ENCODE measurements at places on chromosomes 7 and 10.

DNA sequence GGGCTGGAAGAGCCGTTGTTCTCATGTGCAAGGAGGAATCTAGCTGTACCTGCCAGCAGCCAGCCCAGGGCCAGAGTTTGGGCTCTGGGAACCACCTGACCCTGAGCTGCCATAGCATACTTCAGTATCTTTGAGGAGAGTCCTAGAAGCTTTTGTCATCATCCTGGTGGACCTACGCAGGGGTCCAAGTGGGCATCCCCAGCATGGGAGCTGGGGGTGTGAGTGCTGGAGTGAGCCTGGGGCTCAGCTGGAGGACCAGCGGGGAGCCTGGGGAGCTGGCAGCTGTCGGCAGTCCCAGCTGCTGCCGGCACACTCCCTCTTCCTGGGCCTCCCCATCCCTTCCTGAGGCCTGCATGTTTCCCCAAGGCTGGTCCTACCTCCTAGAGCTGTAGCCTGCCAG, 32.5 kb downstream of the C10orf105 start:
- DNase-seq: no peak

DNA sequence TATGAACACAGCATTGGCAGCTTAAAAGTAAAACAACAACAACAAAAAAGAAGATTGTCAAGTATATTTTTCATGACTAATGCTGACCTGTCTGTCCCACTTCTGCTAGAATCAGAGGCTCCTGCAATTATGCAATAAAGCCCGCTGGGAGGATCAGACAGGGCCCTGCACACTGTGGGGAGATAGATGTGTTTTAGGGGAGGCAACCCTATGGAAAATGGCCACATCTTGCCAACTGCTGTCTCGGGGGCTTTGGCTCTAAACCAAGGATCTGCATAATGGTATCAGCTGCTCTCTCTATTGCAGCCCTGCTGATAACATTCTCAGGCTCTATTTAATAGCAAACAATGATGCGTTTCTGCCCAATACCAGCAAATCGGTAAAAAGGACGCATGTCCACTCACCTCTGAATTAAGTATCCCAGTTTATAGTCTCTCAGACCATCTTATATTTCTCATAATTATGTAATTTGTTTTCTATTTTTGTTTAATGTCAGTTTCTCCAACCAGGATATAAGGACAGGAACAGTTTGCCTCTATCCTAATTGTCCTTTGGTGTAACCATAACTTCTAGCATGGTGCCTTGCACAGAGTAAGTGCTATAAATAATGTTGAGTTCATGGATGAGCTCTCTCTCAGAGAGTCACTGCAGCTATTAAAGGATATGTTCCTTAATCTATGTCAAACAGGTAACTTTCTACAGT, 15.3 kb upstream of the PRKAR2B start:
- DNase-seq: no peak

DNA sequence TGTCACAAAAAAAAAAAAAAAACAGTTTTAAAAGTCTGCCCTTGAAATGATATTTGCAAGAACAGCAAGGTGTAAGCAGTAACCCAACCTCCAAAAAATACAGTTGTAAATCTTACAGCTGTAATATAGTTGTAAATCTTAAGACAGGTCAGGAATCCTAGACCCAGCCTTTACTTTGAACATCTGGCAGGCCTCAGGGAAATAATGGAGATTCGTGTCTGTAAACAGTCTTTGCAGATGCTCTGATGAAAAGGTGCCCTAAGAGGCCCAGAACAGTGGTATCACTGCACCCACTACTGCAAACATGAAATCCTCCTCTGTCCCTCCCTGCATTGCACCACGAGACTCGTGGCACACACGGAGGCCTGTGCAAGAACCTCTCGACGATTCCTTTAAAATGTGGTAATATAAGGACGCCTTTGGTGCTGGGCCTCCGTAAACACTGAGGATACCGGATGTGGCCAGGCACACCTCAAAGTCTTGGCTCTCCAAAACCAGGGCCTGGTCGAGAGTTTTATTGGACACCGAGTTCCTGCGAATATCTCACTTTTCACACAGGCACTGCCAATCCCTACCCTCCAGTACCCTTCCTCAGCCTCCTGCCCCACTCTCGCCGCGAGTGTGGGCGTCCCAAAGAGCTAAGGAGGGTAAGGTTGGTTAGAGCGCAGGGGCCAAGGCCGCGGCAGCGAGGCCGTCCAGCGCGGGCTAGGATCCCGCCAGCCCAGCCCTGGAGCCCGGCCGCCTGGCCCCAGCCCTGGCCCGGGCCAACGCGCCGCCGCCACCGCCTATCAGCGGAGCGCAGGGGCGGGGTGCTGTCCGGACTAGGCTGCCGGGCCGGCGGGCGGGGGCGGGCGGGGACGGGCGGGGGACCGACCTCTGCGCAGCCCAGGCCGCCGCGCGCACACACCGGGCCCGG, at the start of gene REEP3:
REEP3 (plus strand) TSS at position 902 of the 916 bp plus-strand sequence. CDS start 145 bp downstream, outside the sequence.
- peak; percentile 23 for DNase-seq

DNA sequence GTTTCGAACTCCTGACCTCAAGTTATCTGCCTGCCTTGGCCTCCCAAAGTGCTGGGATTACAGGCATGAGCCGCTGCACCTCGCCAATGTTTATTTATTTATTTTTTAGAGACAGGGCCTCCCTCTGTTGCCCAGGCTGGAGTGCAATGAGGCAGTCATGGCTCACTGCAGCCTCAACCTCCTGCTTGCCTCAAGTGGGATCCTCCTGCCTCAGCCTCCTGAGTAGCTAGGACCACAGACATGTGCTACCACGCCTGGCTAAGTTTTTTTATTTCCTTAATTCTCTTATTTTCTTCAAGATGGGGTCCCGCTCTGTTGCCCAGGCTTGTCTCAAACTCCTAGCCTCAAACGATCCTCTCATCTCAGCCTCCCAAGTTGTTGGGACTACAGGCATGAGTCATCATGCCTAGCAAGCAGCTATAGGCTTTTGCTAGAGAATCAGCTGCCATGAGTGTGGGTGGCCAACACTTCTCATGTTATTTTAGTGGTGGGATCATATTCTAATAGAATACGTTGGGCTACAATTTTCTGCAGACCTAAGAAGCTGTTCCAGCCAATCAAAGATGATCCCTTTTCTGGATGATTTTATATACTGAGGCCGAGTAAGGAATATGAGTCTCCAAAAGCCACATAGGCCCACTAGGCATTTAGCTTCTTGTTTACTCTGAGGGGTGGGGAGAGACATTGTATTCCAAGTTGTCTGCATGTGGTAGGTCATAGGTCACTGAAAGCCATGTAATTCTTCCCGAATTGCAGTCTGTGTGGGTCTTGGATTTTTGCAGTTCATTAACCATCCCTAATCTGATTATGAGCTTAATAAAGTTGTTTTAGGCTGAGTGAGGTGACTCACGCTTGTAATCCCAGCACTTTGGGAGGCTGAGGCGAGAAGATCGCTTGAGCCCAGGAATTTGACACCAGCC, 7.6 kb upstream of the TMEM248 start:
- no peak for DNase-seq

DNA sequence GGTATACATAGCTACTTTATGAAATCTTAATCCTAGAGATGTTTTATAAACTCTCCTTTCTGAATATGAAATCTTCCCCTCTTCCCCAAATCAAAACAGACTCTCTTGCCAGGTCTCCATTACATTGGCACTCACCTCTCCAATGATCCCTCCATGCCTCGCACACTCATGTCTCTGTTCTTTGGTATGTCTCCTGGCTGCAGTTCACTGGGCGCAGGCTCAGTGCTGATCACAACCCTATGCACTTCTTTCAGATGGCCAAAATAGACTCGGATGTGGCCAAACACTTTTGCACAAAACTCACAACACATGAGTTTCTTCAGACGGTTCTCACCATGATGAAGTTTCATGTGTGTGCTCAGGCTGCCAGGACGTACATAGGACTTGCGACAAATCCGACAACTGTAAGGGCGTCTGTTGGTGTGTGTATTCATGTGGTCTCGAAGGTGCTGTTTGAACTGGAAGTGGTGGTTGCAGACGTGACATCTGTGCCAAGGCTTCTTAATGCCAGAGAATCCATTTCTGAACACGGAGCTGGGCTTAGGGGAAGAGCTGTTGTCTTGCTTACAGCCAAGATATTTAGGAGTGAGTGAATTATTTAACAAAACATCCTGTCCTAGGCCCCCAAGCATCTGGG, 183.2 kb downstream of the ZNF438 start:
- DNase-seq: no peak

DNA sequence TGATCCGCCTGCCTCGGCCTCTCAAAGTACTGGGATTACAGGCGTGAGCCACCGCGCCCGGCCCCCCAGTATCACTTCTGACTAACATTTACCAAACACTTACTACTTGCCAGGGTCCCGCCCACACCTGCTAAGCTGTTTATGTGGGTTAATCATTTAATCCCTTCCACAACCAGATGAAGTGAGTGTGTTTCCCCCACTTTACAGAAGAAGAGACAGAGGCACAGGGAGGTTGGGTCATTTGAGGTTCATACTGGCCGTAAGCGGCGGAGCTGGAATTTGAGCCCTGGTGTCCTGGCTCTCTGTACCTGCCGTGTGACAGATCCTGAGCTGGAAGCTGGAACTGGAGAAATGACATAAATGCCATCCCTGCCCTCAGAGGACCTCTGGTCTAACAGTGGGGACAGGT, 15.1 kb upstream of the VPS37D start:
- DNase-seq: no peak

DNA sequence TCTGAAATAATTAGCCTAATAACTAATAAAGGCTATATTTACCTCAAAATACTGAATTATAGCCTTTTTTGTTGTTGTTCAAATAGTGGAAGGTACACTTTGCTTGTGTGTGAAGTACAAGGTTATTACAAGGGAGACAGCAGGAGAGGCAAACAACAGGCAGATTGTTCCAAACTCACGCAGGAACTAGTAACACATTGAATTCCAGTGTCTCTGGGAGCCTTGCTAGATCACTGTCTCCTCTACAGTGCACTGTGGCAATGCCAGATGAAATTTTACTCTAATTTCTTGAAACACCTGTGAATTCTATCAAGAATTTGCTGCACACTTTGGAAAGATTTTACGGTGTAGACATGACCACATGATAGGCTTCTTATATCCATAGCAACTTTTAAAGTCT, 112.6 kb downstream of the MDFIC start:
- no peak for DNase-seq

GRCh38 chr10:73875139-73875475, 752 bp upstream of the CAMK2G start:
- DNase-seq: peak; percentile 25

DNA sequence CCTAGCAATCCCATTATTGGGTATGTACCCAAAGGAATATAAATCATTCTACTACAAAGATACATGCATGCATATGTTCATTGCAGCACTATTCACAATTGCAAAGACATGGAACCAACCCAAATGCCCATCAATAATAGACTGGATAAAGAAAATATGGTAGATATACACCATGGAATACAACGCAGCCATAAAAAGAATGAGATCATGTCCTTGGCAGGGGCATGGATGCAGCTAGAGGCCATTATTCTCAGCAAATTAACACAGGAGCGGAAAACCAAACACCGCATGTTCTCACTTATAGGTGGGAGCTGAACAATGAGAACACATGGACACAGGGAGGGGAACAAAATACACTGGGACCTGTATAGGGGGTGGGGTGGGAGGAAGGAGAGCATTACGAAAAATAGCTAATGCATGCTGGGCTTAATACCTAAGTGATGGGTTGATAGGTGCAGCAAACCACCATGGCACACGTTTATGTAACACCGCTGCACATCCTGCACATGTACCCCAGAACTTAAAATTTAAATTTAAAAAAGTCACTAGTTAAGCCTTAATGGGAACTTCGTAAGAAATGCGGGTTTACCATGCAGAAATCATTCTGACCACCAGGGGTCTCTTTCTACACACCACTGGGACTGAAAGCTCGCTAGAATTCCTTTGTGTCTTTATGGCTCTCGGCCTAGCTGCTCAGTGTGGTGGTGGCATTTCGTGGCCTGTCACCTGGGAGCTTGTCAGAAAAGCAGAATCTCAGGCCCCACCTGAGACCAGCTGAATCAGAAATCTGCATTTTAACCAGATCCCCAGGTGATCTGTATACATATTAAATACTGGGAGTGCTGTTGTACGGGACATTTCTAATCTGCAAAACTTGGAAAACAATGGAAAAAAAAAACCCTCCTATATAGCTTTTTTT, 9.5 kb downstream of the ANKRD1 start:
- DNase-seq: peak; percentile 22

DNA sequence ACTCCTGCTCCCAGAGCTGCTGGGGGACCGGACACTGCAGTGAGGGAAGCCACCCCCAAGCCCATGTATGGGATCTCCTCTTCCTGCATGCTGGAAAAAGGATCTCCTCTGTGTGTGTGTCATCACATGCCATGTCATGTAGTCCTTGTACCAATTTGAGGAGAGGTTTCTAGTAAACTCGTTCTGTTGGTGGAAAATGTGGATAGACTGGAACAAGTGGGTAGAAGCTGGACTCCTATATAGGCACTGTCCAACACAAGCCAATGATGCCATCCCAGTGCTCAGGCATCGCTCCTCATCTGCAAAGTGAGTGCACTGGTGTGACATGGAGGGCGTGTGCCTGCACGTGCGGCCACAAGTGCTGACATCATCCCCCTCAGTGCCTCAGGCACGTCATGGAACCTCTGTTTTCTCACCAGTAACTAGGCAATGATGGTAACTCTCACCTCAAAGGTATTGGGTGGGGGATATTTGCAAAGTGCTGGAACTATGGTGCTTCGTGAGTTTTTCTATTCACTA, 19.3 kb downstream of the MYO1G start:
- DNase-seq: peak; percentile 38

DNA sequence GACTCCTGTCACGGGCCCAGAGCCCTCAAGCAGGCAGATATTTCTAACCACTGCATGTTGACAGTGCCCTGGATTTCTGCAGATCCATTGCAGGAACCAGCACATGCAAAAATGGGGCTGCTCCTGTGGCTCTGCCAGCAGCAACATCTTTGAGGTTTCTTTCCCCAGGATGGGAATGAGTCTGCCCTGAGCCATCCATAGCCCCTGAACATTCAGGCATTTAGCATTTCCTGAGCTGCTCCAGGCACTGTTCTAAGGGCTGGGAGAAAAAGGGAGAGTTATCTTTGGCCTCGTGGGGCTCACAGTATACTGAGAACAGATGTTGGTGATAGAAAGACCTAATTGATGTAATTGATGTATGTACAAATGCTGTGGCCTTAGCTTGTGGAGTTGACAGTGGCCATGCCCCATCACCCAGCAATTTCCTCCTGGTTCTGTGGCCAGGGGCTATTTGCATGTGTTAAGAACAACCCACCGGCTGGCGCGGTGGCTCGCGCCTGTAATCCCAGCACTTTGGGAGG, 66.0 kb upstream of the LRRC4 start:
- DNase-seq: no peak

- no peak for DNase-seq
These were observed 28.2 kb downstream of the IL15RA start for GRCh38 chr10:5949009-5949759.

DNA sequence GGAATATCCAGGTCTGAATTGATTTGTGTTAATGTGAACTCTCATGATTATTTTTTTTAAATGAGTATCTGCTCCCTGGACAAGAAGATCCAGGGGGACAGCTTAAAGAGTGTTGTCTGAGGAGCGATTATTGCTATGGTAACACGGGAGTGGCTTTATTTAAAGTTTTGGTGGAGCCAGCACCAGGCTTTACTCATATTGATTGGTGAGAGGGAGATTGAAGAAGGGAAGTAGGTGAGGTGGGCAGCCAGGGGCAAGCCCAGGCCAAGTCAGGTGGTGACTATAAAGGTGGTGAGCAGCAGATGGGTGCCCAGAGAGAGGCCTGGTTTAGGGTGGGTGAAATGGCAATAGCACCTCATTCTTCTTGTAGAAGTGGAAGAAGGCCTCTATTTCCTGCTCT, 10.2 kb upstream of the AGR2 start:
- DNase-seq: no peak

- DNase-seq: no peak
These were observed 666 bp downstream of the NRG3 start for GRCh38 chr10:81875467-81876252.
